Renal cortical epithelial cell (primary cell): ENCODE measurements at places on chromosomes 3 and 15.

GRCh38 chr3:183350164-183350563, 78.3 kb downstream of the MCF2L2 start:
- DNase-seq: no peak

- DNase-seq: no peak
Observed at GRCh38 chr3:36776436-36776835, 12.1 kb upstream of the DCLK3 start.

DNA sequence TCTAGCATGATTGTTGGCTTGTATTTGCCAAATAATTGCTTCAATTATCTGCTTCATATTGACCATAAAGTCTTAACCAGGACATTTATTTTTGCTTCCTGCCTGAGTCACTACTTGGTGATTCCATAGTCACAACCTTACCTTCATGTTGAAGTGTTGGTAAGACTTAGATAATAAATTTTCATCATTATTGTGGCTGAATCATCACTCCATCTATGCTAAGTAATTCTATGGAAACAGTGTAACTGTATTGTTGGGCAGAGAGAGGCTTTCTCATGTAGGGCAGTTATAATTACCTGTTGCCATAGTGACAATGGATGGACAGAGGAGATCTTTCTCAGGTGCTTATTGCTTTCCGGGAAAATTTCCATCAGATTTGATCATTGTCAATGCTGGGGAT, 330.7 kb upstream of the LRRC3B start:
- no peak for DNase-seq

DNA sequence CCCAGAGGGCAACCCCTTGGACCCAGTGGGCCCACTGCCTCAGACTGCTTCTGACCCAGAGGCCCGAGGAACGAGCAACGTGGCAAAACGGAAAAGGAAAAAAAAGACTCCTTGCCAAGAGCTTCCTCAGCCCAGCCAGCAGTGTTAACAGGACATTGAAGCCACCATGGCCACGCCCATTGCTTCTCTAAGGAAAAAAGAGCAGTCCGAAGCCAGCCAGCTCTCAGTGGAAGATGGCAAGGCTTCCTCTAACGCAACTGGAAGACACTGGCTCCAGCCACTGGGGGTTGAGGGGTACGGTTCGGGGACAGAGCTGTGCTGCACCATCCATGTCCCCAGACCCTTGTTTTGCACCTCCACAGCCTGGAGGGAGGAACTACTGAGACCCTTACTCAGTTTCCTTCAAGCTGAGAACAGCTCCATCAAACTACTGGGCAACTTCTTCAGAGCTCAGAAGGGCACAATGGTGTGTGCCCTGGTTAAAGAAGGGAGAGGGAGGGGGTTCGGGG, 10.7 kb downstream of the BMF start:
- DNase-seq: no peak

- DNase-seq: no peak
Observed at GRCh38 chr15:93252780-93253179, 163.8 kb upstream of the RGMA start.

- DNase-seq: no peak
Observed at GRCh38 chr3:143139762-143140161, 20.2 kb downstream of the CHST2 start.

DNA sequence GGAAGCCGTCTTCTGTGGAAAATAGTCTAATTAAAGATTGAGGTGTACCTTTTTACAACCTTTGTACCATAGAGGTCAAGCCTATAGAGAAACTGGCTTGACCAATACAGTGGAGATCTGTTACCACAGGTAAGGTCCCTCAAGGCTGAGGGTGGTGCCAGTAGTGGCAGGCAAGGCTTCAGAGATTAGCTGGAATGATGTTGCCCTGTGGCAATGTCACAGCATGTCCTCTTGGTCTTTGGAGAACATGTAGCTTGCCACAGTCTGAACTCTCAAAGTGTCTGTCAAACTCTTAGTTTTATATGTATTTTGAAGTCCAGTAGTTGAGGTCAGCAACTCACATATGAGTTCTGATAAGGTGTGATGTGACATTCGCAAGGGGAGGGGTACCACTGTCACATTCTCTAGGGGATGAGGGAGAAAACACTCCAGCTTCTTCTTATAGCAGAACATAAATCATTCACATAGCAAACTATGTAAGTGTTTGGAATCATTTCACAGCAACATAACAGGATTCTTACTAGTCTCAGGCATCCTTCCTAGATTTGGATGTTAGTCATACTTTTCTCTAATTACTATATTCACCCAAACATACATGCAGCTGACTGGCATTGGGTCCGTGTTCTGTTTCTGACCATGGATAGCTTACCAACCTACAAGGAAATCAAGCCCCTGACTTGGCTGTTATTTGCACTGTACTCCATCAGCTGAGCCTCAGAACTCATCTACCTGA, 173.6 kb downstream of the UBE2E2 start:
- DNase-seq: peak; percentile 8

DNA sequence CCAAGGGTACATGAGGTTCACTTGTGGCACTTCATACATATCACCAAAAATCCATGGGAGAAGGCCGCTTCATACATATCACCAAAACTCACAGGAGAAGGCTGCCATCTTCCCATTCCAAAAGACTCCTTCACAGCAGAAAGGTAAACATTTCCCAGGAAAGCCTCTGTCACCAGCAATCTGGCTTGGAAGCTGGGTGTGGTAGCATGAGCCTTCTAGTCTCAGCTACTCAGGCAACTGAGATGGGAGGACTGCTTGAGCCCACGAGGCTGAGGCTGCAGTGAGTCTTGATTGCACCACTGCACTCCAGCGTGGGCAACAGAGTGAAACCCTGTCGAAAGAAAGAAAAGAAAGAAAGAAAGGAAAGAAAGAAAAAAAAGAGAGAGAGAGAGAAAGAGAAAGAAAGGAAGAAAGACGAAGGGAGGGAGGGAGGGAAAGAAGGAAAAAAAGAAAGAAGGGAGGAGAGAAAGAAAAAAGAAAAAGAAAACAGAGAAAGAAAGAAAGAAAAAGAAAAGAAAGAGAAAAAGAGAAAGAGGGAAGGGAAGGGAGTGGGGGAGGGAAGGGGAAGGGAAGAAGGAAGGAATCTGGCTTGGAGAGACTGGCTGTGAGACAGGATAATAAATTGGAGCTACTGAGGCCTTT, 7.2 kb downstream of the LRIG1 start:
- DNase-seq: no peak

DNA sequence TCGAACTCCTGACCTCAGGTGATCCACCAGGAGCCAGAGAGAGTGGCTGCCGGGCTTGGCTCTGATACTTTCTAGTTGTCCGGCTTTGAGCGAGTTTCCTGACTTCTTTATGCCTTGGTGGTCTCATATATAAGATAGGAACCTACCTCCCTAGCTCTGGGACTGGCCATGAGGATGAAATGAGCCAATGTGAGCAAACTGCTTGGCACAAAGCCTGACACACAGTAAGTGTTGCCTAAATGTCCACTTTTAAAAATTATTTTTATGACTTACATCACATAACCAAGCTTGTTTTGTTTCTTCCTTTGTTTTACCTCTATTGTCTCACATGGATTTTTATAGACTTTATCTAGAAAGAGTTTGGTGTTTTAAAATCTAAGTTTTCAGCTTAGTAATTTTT, 42.1 kb upstream of the CCDC174 start:
- no peak for DNase-seq

- peak; percentile 63 for DNase-seq
Observed at GRCh38 chr3:133662278-133662651, 524 bp upstream of the TOPBP1 start.

GRCh38 chr3:50655009-50655830, 19.5 kb upstream of the DOCK3 start:
- DNase-seq: peak; percentile 43

DNA sequence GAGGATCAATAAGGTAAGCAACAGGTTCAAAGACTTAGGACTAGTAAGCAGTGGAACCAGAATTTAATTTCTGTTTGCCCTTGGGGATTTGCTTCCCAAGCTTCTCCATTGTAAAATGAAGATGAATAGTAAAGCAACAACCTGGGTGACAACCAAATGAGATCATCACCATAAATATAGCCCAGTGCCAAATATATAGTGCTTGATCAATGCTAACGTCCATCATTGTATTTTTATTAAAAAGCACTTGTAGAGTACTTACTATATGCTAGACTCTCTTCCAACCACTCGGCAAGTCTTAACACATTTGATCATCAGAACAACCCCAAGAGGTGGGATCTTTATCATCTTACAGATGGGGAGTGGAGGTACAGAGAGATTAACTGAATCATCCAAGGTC, 51.5 kb upstream of the NMNAT3 start:
- no peak for DNase-seq

GRCh38 chr3:52280050-52280461, 1.6 kb upstream of the WDR82 start:
- peak; percentile 78 for DNase-seq

DNA sequence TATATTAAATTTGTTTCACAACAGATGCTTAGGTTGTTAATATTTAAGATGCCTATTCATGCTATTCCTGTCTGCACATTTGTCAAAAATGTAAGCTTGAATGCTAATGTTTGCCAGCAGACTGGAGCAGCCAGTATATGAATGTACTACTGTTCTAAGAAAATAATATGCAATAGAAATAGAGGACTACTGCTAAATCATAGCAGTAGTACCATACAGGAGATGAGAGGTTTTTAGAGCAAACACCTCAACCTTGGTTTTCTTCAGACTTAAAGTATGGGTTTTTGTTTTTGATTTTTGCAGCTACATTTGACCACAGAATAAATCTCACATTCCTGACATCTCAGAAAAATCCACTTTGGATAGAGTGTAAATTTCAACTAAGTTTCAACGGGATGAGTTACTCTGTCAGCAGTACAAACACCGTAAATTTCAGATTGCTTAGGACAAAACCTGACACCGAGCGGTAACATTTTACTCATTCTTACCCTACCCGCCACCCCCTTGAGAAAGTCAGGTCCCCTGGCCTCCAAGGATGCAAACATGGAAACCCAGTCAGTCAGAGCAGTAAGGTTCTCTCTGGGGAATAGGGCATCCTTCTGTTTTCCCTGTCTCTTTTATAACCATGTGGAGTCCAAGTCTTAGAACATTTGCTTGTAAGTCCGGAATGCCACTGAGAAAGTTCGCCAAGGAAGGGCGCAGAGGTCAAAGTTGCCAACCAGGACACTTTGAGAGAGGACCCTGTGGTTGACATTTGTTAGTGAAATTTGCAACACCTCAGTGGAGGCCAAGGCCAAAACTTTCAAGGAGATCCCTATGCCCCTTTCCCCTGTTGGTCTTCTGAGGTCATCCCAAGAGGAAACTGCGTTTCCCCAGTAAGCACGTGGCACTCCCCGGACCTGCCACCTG, 17.9 kb upstream of the SATB1 start:
- DNase-seq: no peak

DNA sequence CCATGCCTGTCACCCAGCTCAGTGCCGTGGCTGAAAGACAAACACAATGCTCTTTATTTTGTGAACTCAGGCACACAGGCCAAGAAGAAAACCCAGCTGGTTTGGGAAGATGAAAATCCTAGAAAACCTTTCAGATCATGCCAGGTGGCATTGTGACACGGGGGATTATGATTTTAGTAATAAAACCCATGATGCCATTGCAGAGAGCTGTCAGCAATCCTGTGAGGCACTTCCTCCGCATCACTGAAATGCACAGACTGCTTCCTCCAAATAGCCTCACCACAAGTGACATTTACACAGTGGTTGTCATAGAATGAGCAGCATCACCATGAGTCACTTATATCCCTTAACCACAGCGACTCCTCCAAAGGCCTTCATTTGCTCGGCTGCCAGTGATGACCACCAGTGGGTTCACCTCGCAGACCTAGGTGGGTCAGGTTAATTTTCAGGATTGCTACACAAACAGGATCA, 22.7 kb downstream of the ABHD6 start:
- peak; percentile 74 for DNase-seq

DNA sequence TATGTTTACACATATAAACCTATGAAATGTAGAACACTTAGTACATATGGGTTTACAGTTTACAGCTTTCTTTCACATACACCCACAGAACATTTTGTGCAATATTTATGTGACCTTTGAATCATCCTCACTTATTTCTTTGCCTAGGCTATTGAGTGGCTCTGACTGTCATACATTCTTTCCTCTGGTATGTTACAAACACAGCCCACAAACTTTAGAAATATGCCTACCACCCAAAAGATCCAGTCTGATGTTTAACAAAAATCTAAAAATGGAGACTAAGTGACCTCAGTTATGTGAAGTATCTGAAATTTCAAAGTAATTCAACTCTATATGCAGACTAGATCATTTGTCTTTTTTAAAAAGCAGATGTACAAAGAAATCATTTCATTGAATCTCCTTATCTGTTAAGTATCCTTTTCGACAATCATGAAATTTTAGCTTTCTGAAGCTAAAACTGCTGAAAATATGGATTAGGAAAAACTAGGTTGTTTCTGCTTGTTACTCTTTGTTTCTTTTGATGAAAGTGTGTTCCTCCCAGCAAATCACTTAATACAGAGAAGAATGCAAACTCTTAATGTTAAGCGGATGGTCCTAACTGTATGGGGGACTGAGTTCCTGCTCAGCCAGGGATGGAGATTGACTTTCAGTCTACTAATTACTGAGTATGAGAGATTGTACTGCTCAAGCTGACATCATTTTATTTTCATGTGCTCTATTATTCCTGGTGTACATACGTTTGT, 27.7 kb downstream of the CCDC54 start:
- peak; percentile 66 for DNase-seq

DNA sequence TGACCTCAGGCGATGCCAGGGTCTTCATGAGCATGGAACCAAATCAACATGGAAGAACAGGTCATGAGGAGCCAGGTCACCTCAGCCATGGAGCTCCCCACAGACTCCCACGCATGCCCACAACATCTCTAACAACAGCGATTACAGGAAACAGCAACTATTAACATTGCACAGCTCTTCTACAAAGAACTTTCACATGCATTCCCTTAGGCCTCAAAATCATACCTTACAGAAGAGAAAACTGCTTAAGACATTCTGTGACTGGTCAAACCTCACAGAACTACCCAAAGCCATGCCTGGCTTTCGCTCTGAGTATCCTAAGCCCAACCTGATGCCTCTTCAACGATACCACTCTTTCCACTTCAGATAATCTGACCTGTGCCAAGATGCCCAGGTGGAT, 117.8 kb downstream of the OXNAD1 start:
- DNase-seq: no peak

- DNase-seq: no peak
Observed at GRCh38 chr15:66755298-66756068, 53.4 kb downstream of the SMAD6 start.

GRCh38 chr15:65223996-65224395, 12.7 kb upstream of the CILP start:
- no peak for DNase-seq

- no peak for DNase-seq
Observed at GRCh38 chr3:20405231-20405630, 219.2 kb upstream of the SGO1 start.

- peak; percentile 43 for DNase-seq
Observed at GRCh38 chr3:50201573-50202315, 3.3 kb upstream of the SLC38A3 start.

DNA sequence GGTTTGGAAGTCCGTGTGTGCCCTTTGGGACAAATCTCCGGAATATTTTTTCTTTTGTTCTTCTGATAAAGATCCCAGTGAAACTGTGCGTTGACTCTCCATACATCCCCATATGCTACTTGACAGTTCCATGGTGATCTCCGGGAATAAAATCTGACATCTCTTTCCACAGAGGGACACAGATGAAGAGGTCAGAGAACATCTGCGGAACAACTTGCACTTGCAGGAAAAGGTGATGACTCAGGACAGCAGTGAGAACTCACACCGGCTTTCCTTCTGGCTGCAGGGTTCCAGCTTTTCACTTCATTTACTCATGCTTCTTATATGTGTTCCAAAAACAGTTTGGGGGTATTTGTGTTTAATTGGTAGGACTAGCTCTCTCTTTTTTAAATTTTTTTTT, 157.5 kb upstream of the CHRM5 start:
- no peak for DNase-seq

GRCh38 chr3:9136746-9137465, 112.5 kb downstream of the SRGAP3 start:
- no peak for DNase-seq
